ENCODE measurements at places on chromosomes 16 and 17.

DNA sequence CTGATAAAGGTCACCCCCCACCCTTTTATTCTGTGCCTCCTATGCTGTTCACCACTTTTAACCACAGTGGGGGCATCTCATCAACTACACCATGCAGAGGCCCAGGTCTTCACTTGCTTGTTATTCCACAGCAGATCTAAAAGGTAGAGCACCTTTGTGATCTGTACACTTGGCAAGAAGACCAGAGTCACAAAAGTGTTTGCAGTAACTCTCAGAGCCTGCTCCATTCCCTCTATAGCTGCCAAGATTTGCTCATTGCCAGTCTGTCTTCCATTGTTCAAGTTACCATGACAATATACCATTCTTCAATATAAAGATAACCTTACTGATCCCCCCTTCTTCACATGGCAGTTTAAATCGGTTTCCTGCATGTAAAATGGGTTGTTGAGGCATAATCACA lies 180.0 kb downstream of the TOX3 start:
- ATAC-seq, result no peak

DNA sequence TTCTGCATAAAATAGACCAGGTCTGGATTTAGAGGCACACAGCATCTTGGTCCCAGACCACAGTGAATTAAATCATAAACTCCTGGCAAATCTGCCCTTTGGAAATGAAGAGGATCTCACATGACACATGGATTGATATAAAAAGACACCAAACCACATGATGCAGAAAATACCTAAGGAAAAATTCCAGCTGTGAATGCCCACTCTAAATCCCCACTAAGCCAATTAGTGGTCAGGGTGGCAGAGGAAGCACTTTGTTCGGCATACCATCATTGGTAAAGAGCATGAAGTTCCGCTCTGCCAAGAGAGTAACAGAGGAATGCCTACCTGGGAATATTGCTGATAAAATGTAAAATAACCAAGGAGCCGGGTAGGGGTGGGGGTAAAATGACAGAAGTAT lies 32.4 kb upstream of the NOL11 start:
- no peak for ATAC-seq

GRCh38 chr17:31444026-31444425 lies 52.6 kb downstream of the RAB11FIP4 start:
- ATAC-seq, result no peak

GRCh38 chr17:42055496-42055895 lies 5.1 kb upstream of the C17orf113 start:
- no peak for ATAC-seq

- ATAC-seq, result no peak
Observed at GRCh38 chr16:12906271-12906670, 4.9 kb downstream of the SHISA9 start.

DNA sequence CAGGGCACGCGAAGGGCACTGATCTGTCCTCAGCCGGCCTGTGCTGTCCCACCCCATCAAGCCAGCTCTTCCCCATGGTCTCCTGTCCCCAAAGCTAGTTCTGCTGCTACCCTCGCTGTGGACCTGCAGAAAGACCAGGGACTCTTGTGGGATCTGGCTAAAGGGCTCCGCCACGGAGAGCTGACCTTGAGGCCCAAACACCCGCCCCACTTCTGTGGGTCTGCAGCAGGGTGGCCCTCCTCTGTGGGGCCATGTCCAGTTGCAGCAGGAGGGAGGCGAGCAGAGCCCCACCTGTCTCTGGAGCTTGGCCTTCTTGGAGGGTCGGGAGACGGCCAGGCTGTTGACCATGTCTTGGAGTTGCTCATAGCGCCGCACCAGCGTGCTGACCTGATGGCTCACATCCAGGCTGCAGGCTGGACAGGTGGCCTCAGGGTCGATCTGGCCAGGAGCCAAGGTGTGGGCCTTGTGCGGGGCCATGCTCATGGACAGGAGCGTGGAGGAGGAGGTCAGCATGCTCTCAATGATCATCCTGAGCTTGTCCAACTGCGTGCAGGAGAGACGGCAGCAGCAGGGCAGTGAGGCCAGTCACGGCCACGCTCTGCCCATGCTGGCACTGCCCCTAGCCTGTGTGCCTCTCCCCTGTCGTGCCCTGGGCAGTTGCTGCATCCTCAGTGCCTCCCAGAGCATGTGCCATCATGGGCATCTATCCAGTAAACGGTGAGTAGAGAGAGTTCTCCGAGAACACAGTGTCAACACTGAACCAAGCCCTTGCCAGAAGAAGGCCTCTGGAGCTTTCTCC lies 16.6 kb downstream of the UBALD2 start:
- no peak for ATAC-seq

GRCh38 chr16:48956620-48957019 lies 325.0 kb downstream of the CBLN1 start:
- no peak for ATAC-seq

- peak; percentile 80 for ATAC-seq
Observed at GRCh38 chr17:61250335-61250890, 149.2 kb upstream of the TBX2 start.

GRCh38 chr17:83113381-83113780 lies 34.0 kb downstream of the METRNL start:
- no peak for ATAC-seq

GRCh38 chr17:4420692-4421131 lies 13.0 kb upstream of the SPNS3 start:
- ATAC-seq, result peak; percentile 95

DNA sequence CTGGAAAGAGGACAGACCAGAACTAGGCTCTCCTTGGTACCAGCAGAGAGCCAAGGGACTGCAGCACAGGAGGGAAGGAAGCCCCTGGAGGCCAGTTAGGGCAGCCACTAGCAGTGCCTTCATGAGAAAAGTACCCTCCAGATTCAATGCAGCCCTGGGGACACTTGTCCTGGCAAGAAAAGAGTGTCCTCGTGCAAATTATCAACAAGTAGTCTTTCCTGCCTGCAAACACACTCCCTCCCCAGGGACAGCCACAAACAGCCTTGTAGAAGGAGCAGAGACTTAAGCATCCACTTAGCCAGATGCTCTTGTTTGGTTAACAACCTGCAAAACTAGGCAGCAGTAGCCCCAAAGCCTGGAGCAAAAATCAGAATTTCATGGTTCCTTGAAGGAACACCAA lies 24.3 kb downstream of the CENPV start:
- ATAC-seq, result peak; percentile 85

GRCh38 chr17:1039123-1039507 lies 42.2 kb downstream of the TIMM22 start:
- no peak for ATAC-seq

DNA sequence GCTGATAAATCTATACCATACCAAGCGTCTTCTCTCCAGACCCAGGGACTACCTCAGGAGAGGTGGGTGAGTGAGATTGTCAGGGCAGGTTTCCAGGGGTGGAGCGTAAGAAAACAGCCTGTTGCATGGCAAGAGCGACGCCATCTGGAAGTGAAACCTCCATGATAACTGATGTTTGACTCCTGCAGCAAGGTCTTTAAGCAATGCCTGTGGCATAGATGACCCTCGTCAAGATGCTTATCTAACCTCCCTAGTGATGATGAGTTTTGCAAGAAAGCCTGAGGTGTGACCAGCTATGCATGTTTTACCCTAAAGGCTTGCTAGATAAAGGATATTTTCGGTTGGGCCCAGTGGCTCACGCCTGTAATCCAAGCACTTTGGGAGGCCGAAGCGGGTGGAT lies 71.6 kb downstream of the GSG1L start:
- no peak for ATAC-seq

GRCh38 chr16:51766739-51767138 lies 615.7 kb upstream of the SALL1 start:
- ATAC-seq, result no peak

- ATAC-seq, result no peak
Observed at GRCh38 chr17:74686761-74687160, 26.0 kb downstream of the CD300LF start.

- no peak for ATAC-seq
Observed at GRCh38 chr17:70984873-70985272, 815.5 kb downstream of the KCNJ2 start.

- no peak for ATAC-seq
Observed at GRCh38 chr16:12565423-12565822, 238.3 kb downstream of the CPPED1 start.

DNA sequence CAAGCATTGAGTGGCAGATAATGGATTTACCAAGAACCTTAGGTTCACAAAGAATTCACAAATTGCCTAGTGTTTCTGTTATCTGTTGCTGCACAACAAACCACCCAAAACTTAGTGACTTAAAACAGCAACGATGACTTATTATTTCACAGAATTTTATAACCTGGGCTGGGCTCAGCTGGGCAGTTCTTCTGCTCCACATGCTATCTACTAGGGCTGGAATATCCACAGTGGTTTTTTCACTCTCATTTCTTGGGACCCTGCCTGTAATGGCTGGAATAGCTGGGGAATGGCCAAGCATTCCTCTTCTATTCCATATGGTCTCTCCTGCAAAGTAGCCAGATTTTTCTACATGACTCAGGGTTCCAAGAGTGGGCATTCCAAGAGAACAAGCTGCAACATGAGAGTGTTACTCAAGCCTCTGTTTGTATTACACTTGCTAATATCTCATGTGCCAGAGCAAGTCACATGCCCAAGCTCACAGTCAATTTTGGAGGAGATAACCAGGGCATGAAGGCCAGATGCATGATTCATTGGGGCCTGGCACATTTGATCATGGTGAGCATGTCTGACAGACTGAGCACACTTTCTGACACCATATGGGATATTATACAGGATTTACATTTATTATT lies 4.9 kb upstream of the PSMD7 start:
- no peak for ATAC-seq

DNA sequence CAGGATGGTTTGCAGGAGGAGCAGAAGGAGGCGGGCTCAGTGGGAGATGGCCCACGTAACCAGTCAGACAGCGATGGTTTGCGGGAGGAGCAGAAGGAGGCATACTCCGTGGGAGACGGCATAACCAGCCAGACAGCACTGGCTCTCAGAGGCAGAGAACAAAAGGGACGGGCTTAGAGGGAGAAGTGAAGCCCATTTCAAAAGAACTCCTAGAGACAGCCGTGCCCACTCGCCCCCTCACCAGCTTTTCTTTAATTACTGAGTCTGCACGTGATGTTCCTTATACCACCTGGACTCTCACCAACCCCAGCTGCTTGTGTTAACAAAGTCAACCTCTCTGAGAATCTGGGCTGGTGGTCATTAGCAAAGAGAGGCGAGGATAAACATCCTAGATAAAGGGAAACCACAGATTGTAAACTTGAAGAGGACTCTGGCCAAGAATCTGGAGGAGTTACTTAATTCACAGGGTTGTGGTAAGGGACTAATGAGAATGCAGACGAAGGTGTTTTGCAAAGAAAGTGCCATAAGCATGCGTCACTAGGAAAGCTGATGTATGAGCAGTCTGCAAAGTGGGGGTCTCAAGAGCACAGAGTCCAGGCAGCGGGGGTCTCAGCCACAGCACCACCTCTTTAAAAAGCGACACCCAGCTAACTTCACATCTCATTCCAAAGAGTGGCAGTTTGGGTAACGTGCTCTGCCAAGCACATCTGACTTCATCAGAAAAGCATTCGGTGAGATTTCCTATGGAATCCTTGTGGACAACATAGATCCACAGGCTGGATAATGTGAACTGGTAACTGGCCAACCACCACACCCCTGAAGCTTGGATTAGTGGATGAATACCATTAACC lies 51.7 kb downstream of the NXN start:
- peak; percentile 84 for ATAC-seq

GRCh38 chr16:85136702-85137322 lies 24.5 kb upstream of the CIBAR2 start:
- peak; percentile 54 for ATAC-seq

DNA sequence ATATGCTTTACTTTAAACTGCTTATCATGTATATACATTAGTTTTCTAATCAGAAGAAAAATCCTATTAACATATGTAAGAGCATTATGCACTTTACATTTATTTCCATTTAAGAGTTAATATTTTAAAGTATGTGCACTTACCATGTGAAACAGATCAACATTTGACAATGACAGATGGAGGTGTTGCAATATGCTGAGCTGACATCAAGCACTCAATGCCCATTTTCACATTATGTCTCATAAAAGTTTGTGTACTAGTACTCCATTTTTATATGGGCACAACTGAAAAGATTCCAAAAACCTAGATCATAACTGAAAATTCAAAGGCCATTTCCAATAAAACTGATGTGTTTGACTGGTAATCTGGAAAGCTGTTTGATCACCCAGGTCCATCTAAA lies 420.9 kb upstream of the SOX9 start:
- no peak for ATAC-seq

- peak; percentile 64 for ATAC-seq
Observed at GRCh38 chr17:7748076-7748775, 30.7 kb downstream of the DNAH2 start.

- no peak for ATAC-seq
Observed at GRCh38 chr17:48598736-48599135, 5.2 kb upstream of the HOXB5 start.

DNA sequence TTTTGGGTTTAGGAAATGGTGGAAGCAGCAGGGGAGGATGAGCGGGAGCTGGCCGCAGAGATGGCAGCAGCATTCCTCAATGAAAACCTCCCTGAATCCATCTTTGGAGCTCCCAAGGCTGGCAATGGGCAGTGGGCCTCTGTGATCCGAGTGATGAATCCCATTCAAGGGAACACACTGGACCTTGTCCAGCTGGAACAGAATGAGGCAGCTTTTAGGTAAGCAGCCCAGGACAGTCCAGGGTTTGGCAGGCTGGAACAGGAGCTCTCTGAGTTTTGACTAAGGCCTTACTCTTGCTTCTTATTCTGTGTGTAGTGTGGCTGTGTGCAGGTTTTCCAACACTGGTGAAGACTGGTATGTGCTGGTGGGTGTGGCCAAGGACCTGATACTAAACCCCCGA lies 41.4 kb downstream of the SF3B3 start:
- no peak for ATAC-seq

DNA sequence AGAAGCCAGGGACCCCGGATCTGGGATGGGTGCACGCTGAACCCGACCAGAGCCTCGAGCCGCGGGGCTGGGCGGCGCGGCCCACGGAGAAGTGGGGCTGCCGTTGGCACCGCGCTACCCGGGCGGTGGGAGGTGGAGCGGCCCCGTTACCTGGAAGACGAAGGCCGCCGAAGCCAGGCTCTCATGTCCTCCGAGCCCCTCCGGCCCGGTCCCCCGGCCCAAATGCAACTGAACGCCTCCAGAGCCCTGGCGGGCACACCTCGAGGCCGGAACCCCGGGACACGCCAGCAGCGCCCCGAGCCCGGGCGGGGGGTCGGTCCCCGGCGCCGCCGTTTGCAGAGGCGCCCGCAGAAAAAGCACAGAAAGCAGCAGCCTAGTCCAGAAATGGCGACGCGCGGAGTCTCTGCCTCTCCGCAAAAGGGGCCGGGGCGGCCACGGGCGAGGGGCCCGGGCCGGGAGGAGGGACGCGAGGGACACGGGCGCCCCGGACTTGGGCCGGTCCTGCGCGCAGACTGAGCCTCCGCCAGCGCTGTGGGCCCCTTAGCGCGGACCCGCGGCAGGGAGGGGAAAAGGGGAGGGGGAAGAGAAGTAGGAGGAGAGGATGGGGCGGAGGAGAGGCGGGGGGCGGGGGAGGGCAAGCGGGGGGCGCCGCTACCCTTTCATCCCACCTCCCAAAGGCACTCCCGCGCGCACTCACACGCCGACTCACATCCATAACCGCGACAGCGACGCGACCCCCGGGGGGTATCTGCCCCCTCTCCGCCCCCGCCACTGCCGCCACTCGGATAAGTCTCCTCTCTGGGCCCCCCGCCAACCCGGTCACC lies 1.4 kb downstream of the AXIN2 start:
- ATAC-seq, result peak; percentile 48
